ENCODE measurements at places on chromosomes 12 and 14.
A peak's percentile ranks its signal among the peaks of the same experiment; 100 is the strongest.

- no peak for DNase-seq
Measured at GRCh38 chr12:14949631-14950030, 11.3 kb upstream of the ERP27 start.

GRCh38 chr14:64394423-64394822, 6.3 kb downstream of the MTHFD1 start:
- DNase-seq, result no peak

- DNase-seq, result no peak
Measured at GRCh38 chr14:20732477-20732876, 13.2 kb upstream of the EDDM3A start.

- DNase-seq, result no peak
Measured at GRCh38 chr14:71336489-71337192, 429.4 kb downstream of the PCNX1 start.

DNA sequence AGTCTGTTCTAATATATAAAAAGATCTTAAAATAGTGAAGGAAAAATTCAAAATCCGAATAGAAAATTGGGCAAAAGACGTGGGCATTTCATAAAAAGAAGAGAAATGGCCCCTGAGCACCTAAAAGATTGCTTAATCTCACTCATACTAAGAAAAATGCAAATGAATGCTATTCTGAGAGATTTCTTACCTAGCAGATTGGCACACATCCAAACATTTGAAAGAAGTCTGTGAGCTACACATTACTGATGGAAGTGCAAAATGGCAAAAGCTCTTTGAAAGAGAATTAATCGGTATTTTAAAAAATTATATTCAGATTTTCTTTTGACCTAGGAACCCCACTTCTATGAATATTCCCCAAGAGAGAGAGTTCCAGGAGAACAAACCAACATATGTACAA, 280.4 kb upstream of the GARIN6 start:
- no peak for DNase-seq

- no peak for DNase-seq
Measured at GRCh38 chr14:56635041-56635440, 55.4 kb downstream of the TMEM260 start.

GRCh38 chr12:95700316-95700785, 90.2 kb downstream of the NTN4 start:
- DNase-seq, result no peak

- DNase-seq, result peak; percentile 5
Measured at GRCh38 chr12:117774941-117775775, 193.6 kb downstream of the KSR2 start.

DNA sequence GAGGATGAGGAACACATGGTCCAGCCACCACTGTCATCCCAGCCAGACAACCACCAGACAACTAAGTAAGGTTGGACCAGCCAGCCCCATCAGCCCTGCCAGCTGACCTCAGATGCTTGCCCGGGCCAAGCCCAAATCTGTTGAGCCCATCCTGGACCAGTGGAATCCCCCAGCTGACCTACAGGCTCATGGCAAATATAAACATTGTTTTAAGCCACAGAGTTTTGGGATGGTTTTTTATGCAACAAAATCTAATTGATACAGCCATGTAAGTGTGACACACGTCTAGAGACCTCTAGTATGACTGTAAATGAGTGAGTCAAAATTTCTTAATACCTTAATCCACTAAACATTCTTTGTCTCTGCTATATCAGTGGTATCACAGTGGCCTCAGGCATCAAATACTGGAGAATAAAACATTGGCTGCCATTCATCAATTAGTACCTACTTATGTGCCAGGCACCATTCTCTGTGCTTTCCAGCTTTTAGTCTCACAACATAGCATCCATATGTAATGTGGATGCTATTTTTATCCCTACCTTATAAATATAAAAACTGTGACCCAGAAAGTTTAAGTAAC, 24.2 kb upstream of the NT5DC3 start:
- DNase-seq, result no peak

DNA sequence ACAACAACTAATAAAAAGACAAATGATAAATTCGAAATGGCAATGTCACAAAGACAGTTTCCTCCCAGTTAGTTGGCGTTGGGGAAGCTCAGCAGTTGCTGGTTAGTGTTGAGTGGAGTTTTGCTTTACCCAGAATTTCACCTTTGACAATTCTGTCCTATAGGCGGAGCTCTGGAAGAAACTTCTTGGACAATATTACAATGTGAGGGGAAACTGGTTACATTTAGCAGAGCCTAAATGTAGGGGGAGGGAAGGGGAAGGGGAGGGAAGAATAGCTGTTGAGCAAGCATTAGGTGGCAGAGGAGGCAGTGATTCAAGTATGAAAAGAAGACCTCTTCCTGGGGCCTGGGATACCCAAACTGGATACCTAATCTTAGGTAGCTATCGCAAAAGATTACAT, 51.4 kb downstream of the BDKRB1 start:
- DNase-seq, result no peak

DNA sequence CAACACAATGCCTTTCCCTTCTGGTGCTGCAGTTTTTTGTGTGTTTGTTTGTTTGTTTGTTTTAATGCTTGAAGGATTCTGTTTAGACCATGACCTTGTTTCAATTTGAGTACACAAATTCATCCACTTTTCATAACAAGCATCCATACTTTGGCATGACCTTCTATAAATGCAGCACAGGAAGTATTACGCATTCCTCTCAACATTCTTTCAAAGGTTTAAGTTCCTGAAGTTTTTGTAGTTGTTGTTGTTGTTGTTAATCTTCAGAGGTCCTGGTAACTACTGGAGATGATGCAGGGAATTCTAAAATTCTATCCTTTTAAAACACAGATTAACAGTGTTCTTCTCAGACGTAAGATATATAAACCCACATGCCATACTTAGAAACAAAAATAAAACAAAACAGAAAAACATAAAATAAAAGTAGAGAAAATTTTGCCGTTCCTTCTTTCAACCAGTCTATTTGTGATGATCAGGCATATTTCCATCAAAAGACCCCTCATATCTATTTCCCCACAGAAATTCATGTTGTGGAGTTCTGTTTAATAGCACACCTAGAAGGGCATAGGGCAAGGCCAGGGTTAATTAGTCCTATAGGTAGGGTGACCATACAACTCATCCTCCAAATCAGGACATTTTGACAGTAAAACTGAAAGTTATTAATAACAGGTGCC, 529.9 kb downstream of the NOVA1 start:
- no peak for DNase-seq

DNA sequence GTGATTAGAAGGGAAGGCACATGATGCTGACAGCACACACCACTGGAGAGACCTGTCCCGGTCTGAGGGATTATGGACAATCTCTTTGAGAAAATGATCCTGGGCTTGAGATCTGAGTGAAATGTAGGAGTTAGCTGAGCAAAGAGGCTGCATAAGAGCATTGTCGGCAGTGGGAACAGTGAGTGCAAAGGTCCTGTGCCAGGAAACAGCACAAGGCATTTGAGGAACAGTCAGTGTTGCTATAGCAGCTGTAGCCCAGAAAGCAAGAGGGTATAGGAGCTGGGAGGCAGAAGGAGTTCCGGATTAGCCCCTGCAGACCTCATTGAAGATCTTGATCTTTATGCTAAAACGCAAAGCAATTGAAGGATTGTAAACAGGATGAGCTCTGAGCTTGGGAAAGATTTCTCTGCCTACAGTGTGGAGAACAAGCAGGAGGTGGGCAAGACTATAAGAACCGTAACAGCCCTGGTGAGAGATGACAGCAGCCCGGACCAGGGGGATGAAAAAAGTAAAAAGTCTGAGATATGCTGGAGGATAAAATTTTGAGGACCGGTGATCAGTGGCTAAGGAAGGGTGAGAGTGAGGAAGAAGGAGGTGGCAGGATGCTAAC, 28.5 kb downstream of the CFL2 start:
- DNase-seq, result no peak

DNA sequence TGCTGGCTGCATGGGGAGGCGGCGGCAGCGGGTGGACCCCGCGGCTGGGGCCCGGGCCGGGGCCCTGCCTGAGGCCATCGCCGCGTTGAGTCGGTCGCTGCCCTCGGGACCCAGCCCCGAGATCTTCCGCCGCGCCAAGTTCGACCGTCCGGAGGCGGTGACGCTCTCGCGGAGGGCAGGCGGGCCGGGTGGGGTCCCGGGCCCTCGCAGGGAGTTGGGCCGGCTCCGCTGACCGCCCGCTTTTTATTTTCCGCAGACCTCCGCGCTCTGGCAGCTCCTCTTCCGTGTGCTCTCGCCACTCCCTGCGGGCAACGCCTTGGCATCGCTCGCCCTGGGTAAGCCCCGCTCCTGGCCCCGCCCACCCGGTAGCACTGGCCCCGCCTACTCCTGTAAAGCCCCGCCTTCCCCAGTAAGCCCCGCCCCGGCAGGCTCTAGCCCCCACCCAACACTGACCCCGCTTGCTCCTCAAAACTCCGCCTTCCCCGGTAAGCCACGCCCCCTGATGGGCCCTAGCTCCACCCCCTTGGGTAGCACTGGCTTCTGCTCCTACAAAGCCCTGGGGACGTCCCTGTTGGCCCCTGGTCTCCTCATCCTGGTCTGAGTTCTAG, 424 bp downstream of the TEDC1 start:
- DNase-seq, result peak; percentile 16

All from HFF-Myc (cell line).